ENCODE measurements at places on chromosomes 11 and 22.
A peak's percentile ranks its signal among the peaks of the same experiment; 100 is the strongest.

DNA sequence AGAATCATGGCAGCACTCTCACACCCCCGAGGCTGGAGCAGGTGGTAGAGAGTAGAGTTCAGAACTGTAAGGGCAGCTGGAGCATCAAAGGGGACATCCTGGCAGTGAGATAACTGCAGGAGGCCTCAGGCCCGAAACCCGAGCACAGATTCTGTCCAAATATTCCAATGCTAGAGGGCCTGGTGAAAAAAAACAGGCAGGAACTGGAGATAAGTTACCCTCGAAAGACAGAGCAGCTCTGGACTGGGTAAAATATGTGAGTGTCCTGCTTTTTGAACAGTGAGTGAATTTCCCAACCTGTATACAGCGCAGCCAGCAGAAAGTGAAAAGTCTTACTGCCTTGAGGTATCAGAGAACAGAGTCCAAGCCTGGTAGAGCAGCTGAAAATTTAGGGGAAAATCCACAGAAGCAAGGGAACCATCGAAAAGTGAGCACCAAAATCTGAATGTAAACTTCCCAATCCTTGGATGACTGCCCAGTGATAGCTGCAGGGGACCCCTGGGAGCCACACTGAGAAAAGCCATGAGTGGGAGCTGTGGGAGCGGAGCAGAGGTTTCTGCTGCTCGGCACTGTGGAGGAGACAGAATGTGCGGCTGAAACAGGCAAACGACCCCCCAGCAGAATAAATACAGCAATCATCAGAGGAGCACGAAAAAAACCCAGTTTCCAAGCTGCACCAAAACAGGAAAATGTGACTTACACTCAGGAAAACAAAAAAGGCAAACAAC lies 50.6 kb downstream of the WNT11 start:
- DNase-seq: no peak

- DNase-seq: no peak
These were observed 157.8 kb downstream of the KIF18A start for GRCh38 chr11:27949951-27950738.

DNA sequence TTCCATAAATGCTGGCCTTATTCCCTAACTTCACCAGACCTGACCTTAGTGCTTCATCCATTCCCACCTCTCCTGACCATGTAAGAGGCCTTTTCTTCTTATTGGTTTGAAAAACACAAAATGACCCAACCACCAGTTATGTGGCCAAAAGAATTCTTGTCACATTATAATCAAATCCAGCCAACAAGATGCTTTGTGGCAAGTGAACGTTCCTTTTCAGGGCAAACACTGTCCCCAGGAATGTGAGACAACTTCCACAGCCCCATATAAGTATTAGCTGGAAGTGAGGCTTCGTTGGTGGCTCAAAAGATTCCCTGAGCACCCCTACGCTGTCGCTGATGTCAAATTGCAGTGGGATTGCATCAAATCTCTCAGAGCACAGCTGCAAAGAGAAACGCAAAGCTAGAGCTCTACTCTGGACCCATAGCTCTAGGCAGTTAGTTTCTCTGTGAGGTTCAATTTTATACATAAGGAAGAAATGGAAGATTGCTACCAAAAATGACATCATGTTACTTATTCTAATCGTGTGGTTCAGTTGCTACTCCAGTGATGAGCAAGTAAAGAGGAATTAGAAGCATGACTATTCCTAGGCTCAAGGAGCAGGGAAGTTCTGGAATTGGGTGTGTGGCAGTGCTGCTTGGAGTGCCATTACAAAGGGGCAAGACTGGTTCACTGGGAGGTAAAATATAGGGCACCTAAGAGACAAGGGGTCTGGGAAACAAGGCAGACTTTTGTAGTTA lies 26.1 kb downstream of the GLYATL1 start:
- DNase-seq: no peak

DNA sequence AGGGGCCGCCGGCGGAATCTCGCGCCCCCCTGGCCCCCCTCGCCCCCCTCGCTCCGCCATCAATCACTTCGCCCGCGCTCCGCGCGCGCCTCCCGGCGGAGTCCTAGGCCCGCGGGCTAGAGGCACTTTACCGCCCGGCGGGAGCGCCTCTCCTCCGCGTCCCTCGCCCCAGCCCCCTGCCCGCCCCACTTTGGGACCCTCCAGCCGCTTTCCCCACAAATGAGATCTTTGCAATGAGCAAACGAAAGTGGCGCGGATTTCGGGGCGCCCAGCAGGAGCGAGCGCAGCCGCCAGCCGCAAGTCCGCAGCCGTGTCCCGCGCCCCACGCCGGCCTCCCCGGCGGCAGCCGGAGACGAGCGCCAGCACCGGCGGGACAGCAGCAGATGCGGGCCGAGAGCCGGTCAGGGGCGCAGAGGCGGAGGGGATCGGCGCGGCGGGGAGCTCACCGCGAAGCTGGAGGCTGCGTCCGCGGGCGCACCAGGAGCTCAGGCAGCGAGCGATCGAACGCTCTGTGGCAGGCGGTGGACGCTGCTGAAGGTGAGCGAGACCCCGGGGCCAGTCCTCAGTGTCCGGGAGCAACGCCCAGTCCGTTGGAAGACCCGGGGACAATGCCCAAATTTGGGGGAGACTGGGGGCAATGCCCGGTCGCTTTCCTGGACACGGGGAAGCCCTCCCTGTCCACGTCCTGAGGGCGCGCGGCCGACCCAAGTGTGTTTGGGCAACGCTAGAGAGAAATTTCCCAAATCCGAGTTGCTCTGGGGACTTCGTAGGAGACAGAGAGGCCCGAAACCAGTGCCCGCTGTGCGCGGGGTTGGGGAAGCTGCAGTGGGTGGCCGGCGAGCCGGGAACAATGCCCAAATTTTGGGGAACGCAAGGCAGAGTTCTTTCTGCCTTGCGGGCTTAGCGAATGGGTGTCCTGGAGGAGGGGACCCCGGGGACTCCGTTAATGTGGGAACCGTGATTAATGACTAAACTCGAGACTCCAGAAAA lies 1.5 kb upstream of the IGF2 start:
- DNase-seq: no peak

GRCh38 chr22:50004918-50005317 lies 7.6 kb downstream of the IL17REL start:
- no peak for DNase-seq

DNA sequence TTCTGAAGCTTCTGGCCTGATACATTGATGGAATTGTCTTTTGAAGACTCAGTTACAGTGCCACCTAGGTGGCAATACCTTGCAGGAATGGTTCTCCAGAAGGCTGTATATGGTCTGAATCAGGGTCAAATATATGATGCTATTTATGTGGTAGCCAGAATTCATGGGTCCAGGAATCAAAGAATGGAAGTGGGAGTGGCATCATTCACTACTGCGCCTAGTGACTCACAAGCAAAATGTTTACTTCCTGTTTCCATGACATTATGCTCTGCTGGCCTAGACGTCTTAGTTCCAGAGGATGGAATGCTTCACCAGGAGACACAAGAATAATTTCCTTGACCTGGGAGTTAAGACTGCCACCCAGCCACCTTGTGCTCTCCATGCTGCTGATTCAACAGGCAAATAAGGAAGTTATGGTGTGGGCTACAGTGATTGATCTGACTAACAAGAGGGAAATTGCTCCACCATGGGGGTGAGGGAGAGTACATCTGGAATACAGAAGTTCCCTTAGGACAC lies 491.8 kb downstream of the ETS1 start:
- DNase-seq: no peak

- DNase-seq: peak; percentile 95
These were observed at the start of gene DHCR7 for GRCh38 chr11:71448257-71449171. DHCR7 (minus strand) TSS chr11:71448393; CDS start chr11:71444952, 3,441 bp downstream.

DNA sequence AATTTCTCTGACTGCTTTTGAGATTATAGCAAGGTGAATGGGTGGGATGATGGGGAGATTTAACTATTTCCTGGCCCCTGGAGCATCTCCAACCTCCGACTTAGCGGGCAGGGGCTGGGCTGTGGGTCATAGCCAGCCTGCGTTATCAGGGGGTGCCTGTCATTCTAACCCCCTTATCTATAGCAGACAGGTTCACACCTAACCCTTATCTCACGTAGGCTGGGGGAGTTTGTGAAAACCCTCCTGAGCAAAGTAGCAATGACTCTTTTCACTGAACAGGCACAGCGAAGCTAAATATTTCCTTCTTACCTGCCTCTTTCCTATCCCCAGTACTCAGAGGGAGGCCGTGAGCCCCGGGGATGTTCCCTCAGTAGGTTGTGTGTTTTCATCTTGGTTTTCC lies 511.4 kb upstream of the B3GAT1 start:
- no peak for DNase-seq

- no peak for DNase-seq
These were observed 188.7 kb downstream of the CTTN start for GRCh38 chr11:70587075-70587389.

GRCh38 chr22:35824256-35824655 lies 106.6 kb downstream of the APOL5 start:
- peak; percentile 51 for DNase-seq

DNA sequence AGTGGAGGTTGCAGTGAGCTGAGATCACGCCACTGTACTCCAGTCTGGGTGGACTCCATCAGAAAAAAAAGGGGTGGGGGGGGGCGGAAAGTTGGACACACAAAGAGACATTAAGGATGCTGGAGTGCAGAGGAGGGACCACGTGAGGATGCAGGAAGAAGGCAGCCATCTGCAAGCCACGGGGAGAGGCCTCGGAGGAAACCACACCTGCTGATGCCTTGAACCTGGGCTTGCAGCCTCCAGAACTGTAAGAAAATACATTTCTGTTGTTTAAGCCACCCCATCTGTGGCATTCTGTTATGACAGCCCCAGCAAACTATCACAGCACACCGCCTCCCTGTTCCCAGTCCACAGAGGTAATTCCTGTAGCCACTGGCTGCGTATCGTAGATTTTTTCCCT lies 9.2 kb upstream of the STIP1 start:
- no peak for DNase-seq

DNA sequence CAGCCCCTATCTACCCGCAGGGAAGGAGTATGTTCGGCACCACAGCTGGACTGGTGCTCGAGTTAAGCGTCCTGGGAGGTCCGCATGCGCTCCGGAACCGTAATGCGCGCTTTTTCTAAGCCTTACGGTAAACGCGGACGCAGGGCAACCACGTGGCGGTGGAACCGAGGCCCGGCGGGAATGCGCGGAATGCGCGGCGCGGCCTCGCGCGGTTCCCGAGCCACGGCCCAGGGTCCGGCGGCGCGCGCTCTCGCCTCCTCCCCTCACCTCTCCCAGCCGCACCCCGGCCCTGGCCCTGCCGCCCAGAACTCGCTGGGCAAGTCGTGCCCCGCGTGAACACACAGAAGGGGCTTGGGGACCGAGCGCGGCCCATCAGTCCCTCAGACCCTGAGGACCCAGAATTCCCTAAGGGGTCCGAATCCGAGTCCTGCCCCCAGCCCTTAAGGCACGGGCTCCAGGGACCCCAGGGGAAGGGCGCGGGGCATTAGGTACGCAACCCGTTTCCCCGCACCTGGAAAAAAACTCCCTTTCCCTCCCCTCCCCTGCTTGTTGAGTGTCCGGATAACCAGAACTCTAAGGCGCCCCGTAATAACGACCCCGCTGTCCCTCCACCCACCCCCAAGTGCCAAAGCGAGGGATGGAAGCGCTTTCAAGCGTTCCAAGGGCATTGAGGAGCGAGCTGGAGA lies 4.3 kb upstream of the CCND1 start:
- peak; percentile 58 for DNase-seq

DNA sequence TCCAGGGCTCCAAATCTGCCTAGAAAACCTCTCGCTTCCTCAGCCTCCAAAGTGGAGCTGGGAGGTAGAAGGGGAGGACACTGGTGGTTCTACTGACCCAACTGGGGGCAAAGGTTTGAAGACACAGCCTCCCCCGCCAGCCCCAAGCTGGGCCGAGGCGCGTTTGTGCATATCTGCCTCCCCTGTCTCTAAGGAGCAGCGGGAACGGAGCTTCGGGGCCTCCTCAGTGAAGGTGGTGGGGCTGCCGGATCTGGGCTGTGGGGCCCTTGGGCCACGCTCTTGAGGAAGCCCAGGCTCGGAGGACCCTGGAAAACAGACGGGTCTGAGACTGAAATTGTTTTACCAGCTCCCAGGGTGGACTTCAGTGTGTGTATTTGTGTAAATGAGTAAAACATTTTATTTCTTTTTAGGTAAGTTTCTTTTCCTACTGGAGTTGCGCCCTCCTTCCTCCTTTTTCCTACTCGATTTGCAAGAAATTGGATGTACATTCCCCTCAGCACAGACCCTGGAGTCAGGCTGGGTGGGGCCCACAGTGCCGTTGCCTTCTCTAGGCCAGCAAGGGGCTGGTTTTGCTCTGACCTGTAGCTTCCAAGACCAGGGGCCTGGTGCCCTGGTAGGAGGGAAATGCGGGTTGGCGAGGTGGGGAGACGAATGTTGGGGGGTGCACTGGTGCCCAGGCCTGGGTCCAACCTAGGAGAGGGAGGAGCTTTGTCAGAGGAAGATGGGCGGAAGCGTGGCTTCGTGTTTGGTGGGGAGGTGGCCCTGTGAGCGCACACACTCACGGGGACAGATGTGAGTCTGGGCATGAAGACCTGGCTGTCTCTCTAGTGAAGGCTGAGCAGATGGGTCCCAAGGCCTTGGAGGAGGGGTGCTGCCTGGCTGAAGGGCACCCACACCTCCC lies 50.6 kb downstream of the ST14 start:
- no peak for DNase-seq

DNA sequence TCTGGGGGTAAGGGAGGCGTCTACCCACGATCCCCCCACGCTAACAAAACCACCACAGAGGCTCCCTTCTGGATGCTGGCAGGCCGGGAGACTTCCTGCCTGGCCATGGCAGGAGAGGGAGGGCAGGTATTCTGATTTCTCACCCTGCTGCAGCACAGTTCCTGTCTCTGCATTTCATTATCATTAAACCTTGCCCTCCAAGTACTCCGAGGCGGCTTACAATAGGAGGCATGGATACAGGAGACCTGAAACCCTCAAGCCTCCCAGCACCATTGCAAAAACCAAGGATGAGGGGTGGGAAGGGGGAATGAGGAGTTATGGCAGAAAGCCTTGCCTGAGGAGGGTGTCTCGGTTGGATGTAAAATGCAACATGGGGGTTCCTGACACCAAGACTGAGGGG lies 44.1 kb upstream of the MN1 start:
- no peak for DNase-seq

- DNase-seq: no peak
These were observed 28.7 kb downstream of the FCHSD2 start for GRCh38 chr11:73113426-73113825.

DNA sequence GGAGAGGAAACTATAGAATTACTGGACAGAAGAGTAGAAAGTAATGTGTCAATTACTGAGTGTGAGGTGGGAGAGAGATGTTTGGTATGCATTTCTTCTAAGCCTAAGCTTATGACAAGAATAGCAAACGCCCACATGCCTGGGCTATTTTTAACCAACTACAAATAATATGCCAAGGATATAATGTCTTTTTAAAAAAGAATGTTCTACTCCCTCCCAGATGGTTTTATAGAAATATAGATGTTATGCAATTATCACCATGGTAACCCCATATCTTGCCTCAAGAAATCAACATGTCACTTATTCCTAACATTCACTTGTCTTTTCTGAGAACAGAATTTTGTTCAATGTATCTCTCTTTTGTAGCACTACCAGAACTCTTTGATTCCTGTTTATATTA lies 996.7 kb upstream of the CHORDC1 start:
- no peak for DNase-seq
